Thymus (tissue), 14 donors: ENCODE measurements at places on chromosomes 2 and 18. TPM values are rescaled to one million over a fixed set of nuclear protein-coding genes. Genes with fewer than 3 reads are reported as not detected.

Gene ZNF638
- total RNA-seq = 149 TPM

DNA sequence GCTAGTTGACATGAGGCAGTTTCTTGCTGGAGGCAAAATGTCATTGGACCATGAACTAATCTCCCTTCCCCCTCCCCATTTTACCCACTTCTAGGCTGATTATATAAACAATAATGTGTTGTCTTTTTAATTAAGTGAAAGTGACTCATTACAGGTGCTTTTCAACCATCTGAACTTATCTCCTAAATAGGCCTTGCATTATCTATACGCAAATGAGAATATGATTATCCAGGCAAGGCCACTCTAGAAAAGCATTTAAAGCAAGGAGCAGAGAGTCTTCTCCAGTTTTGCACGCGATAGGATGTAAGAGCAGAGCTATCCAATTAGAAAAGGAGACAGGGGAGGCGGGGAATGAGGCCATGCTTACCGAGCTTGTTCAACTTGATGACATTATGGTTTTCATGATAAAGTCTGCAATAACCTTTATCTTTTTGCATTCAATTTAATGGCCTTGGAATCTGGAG is 286.1 kb upstream of the SIX3 start:
- H3K4me1 ChIP-seq = no peaks in the 10 kb centered on the region
- no peak overlapping the region for H3K27ac ChIP-seq
- H3K27me3 ChIP-seq = no peaks in the 10 kb centered on the region
- H3K4me3 ChIP-seq = no peak overlapping the region
- DNase-seq = no peak

DNA sequence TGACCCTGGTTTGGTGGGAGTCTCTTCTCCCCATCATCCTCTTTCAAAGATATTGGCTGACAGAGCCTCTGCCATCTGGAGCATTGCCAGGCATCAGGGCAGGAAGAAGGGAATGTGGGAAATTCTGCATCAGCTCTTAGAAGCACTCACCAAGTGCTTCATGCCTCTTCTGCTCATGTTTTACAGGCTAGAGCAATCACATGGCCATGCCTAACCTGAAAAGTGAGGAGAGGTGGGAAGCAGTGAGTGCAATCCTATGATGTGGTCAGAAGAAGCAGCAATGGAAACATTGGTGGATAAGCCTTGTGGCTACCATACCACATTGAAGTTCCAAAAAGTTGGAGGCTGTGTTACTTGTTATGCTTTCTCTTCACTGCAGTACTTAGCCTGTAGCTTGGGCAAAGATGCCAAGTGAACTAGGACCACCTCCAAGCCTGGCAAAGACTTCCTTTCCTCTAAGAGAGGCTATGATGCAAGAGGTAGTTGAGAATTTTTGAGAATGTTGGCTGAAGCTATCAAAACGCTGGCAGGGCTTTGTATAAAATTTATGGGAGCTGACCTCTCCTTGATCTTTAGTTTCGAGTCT is 64.1 kb downstream of the BCL2L11 start:
- peaks cover 2% of the 10 kb centered on the region for H3K27me3 ChIP-seq
- H3K27ac ChIP-seq = no peak overlapping the region
- H3K4me1 ChIP-seq = no peaks in the 10 kb centered on the region
- no peak for DNase-seq
- H3K4me3 ChIP-seq = no peak overlapping the region

DNA sequence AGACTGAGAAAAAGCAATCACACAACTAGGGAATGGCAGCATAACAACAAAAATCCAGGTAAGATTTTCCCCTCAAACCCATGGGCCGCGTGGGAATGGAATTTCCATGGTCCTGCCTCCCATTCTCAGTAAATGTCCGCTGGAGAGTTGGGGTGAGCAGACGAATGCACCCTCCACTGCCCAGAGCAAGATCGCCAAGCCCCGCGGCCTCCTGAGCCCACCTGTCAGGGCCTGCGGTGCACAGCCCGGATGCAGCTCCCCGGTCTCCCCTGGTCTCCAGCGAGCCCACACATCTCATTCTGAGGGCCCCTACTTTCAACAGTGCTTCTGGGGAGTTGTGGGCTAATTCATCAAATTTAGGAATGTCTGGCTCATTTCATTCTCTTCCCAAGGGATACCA is 327.4 kb upstream of the HS6ST1 start:
- DNase-seq = no peak
- no peak overlapping the region for H3K4me3 ChIP-seq
- H3K27me3 ChIP-seq = no peaks in the 10 kb centered on the region
- no peak overlapping the region for H3K27ac ChIP-seq
- H3K4me1 ChIP-seq = peaks cover 40% of the 10 kb centered on the region

DNA sequence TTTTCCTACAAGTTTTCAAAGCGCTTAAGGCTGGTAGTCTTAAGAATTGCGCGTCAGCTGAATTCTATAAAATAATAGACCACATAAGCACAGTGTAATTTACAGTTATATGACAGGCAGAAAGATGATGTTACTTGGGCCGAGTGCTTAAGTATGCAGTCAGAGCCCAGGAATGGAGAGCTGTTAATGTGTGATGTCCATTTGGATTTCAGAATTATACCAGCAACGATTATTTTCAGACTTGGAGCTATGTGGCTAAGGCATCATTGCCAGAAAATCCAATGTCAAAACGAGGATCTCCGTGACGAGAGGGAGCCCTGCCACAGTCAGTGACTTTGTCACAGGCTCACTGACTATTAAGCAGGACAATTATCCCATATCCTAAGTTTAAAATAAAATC is 3.4 kb downstream of the KLF7 start:
- no peak overlapping the region for H3K27ac ChIP-seq
- H3K36me3 ChIP-seq = no peaks in the 10 kb centered on the region

DNA sequence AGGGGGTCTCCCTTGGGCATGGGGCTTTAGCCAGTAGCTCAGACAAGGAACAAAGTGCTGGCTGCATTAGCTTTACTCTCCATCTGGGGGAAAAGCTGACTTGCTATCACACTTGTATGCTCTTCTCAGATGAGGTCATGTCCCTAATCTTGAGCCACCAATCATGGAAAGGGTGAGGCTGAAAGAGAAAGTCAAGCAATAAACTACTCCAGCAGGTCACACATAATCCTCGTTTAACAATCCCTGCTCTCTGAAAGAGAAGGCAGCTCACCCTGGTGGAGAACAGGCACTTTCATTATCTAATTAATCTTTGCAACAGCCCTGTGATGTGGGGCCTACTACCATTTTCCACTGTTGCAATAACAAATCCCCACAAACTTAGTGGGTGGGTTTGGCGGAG is 129.7 kb upstream of the CAPN13 start:
- no peak for DNase-seq
- no peak overlapping the region for H3K4me3 ChIP-seq
- H3K27me3 ChIP-seq = no peaks in the 10 kb centered on the region
- no peak overlapping the region for H3K27ac ChIP-seq

DNA sequence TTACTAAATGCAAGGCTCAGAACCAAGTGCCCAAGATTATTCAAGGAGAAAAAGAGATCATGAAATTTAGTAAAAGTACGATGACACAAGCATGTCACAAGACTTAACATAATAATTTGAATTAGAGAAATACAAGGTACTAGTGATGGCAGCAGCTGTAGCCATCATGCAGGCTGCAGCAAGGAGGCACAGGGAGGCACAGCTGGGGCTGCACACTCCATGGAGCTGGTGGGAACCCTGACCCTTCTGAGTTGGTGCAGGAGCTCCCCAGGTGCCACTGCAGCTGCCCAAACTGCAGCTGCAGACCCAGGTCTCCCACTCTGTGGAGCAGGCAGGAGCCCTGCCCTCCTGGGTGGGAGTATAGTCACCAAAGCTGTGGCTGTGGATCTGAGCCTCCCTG is 46.0 kb downstream of the COL3A1 start:
- H3K36me3 ChIP-seq = no peaks in the 10 kb centered on the region
- DNase-seq = no peak
- H3K27me3 ChIP-seq = no peaks in the 10 kb centered on the region

Gene NT5DC4
- 0.85 TPM for total RNA-seq

Gene DUSP19
- 2.8 TPM for total RNA-seq

GRCh38 chr18:59621027-59621426 is 76.2 kb downstream of the CCBE1 start:
- H3K4me1 ChIP-seq = no peaks in the 10 kb centered on the region
- DNase-seq = no peak
- H3K27me3 ChIP-seq = no peaks in the 10 kb centered on the region
- no peak overlapping the region for H3K27ac ChIP-seq
- H3K4me3 ChIP-seq = no peak overlapping the region

DNA sequence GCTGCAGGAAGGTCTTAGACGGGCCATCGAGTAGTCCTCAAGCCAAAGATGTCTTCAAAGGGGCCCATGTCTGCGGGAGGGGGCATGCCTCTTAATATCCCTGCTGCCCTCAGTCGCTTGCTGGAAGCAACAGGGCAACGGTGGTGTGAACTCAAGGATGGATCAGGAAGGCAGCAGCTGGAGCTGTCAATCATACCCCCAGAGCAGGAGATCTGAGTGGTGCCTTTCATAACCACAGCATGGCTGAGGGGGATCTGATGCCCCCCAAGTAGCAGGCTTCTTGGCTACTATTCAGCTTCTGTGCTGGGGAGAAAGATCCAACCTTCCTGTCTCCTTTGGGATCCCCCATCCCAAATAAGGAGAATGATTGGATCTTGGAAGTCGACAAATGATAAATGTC is 46.4 kb downstream of the INSIG2 start:
- H3K36me3 ChIP-seq = no peaks in the 10 kb centered on the region
- no peak overlapping the region for H3K27ac ChIP-seq
- no peaks in the 10 kb centered on the region for H3K4me1 ChIP-seq
- no peaks in the 10 kb centered on the region for H3K27me3 ChIP-seq
- DNase-seq = no peak
- H3K4me3 ChIP-seq = no peak overlapping the region

DNA sequence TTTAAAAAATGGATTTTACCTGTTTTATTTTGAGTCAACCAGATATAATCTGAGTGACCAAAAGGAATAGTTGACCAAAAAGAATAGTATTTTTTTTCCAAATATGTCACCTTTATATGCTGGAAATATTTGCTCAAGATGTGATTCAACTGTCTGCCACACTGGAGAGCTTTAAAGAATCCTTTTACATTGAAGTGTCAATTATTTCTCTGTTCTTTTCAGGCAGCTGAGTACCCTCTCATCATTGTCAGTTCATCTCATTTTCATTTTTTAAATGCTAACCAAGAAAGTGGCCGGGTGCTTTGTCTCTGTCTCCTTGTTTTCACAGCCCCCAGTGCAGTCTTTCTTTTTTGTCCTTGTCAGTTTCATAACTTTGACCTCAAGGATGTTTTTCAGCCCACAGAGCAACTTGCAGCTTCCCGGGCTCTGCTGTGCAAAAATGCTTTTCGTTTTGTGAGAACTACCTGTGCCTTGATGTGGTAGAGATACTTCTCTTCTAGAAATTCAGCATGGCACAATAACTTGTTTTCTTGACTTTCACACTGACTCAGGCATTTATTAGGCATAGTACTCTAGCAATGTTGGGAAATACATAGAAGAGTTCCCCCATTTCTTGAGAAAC is 23.4 kb upstream of the CERS6 start:
- no peaks in the 10 kb centered on the region for H3K36me3 ChIP-seq
- no peak overlapping the region for H3K4me3 ChIP-seq
- DNase-seq = peak; percentile 90
- no peak overlapping the region for H3K27ac ChIP-seq
- peaks cover 51% of the 10 kb centered on the region for H3K4me1 ChIP-seq
